ENCODE measurements at places on chromosomes 12 and 14.

GRCh38 chr12:88623777-88624548, 43.7 kb upstream of the KITLG start:
- DNase-seq: no peak

- no peak for DNase-seq
Measured at GRCh38 chr12:74602881-74603672, 65.4 kb downstream of the ATXN7L3B start.

- DNase-seq: no peak
Measured at GRCh38 chr12:109950625-109951024, 45.5 kb downstream of the GIT2 start.

GRCh38 chr12:104643819-104644669, 187.3 kb downstream of the CHST11 start:
- peak; percentile 6 for DNase-seq

DNA sequence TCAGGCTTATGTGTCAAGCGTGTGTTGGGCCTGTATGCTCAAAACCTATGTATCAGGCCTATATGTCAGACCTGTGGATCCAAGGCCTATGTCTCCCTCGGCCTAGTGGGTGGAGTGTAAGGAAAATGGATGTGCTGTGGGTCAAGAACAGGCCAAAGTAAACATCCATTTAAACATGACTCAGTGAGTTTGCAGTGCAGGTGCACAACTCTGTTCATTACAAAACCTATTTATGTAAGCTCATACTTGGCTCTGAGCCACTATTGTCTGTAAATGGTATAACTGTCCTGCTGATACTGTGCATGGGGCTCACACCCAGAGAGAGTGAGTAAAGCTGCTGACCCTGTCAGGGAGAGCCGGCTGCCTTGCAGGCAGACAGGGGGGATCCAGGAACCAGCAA, 249.7 kb upstream of the AVPR1A start:
- no peak for DNase-seq

- DNase-seq: peak; percentile 1
Measured at GRCh38 chr12:96617178-96617577, 127.8 kb downstream of the CFAP54 start.

GRCh38 chr12:56165369-56165768, 7.2 kb downstream of the MYL6 start:
- DNase-seq: no peak

GRCh38 chr12:14261096-14261495, 104.4 kb upstream of the ATF7IP start:
- no peak for DNase-seq

- DNase-seq: peak; percentile 76
Measured at GRCh38 chr12:45518291-45519235, 210.9 kb upstream of the ARID2 start.

- DNase-seq: peak; percentile 42
Measured at GRCh38 chr12:38921025-38921677, 15.8 kb upstream of the CPNE8 start.

DNA sequence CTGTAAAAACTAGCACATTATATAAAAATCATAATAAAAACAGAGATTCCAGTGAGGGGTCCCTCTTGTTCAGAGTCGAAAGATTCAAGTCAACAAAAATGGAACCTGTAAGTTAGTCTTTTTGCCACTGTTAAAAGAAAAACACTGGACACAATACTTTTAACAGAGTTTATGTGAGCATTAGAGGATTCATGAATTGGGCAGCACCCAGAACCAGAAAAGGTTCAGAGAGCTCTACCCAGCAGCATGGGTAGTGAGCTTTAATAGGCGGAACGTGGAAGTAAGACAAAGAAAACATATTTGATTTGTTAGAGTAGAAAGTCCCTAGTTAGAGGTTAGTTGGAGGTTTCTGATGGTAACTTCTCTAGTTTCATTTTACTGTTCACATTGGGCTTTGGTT, 476.8 kb downstream of the RGS6 start:
- no peak for DNase-seq

DNA sequence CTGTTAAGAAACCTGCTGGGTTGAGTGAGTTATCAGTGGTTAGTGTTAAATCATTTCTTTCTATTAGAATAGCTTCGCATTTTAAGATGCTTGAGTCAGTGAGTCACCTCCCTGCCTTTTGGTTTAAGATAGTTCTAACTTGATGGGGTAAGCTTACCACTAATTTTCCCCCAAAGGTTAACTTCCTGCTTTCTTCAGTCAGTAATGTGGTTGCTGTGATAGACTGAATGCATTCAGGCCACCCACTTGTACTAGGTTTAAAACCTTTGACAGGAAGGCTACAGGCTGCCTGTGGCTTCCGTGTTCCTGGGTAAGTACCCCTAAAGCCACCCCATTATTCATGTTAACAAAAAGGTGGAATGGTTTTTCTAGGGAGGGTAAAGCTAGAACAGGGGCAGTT, 25.3 kb downstream of the CLEC2A start:
- DNase-seq: peak; percentile 65

DNA sequence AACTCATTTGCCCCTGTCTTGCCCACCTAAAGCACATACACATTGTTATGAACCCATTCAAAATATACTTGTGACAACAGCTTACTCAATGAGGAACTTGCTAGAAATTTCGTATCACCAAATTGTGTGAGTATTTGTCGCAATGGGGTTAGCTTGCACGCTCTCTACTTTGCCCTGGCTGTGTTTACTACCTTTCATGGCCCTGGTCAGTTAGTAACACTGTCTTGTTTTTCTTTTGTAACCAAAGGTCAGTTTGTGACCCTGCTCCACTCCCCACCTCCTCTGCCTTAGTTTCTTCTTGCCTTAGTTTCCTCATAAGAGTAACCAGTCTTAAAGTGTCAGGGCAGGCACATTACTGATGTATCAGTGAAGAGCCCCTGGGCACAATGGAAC, 205.8 kb upstream of the EEA1 start:
- no peak for DNase-seq

- DNase-seq: no peak
Measured at GRCh38 chr12:115481141-115481540, 796.4 kb downstream of the MED13L start.

GRCh38 chr12:70648831-70649230, 11.6 kb upstream of the PTPRB start:
- no peak for DNase-seq

GRCh38 chr12:79360936-79361335, 329.8 kb downstream of the PAWR start:
- no peak for DNase-seq

- no peak for DNase-seq
Measured at GRCh38 chr12:15651371-15651770, 137.8 kb downstream of the EPS8 start.

DNA sequence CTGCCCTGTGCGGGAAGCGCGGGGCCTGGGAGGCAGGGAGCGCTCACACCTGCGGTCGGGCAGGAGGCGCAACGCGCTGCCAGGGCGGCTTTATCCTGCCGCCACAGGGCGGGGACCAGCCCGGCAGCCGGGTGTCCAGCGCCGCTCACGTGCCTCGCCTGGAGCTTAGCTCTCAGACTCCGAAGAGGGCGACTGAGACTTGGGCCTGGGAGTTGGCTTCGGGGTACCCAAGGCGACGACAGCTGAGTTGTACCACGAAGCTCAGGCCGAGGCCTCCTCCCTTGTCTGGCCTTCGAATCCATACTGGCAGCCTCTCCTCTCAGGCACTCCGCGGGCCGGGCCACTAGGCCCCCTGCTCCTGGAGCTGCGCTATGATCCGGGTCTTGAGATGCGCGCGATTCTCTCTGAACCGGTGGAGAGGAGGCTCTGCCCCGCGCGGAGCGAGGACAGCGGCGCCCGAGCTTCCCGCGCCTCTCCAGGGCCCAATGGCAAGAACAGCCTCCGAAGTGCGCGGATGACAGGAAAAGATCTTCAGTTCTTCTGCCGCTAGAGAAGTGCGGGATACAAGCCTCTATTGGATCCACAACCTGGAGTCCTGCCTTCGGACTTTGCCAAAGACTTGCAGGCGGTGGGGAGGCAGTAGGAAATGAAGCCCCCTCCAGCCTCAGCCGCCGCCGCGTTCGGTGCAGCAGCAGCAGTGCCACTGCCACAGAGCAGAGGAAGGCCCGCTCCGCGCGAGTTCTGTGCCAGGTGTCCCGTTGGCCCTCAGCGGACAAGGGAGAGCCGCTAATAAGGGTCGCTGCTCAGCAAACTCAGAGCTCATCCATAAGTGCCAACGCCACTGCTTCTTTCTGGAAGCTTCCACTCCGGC, 6.8 kb downstream of the SIX1 start:
- no peak for DNase-seq

- DNase-seq: no peak
Measured at GRCh38 chr14:101410126-101410525, 151.2 kb upstream of the DIO3 start.

GRCh38 chr12:91824991-91825390, 320.7 kb downstream of the BTG1 start:
- no peak for DNase-seq

DNA sequence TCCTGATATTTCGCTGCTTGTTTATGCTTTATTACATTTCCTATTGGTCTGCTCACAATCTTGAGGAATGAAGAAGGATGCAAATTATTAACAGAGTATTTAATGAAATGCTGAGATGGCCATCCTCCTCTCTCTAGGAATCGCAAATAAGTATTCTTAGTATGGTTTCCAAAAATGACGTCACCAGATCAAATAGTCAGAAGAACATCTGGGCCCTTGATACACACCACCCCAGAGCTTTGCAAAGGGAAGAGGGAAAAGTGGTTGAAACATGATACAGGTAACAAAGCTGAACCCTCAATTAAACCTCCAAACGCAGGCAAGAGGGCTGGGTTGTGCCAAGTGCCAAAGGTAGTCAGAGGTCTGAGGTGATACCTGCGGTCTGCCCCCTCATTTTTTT, 107.3 kb downstream of the BCL11B start:
- DNase-seq: no peak

GRCh38 chr12:3994500-3994899, 121.3 kb upstream of the PARP11 start:
- no peak for DNase-seq

- DNase-seq: no peak
Measured at GRCh38 chr12:19410211-19410610, 29.1 kb upstream of the AEBP2 start.

- peak; percentile 78 for DNase-seq
Measured at GRCh38 chr12:9669534-9669933, at the start of gene CLEC2D. Gene CLEC2D (plus strand): TSS chr12:9669713. CDS start chr12:9669735, 22 bp downstream.

- no peak for DNase-seq
Measured at GRCh38 chr12:71867131-71867530, 27.6 kb downstream of the TBC1D15 start.

DNA sequence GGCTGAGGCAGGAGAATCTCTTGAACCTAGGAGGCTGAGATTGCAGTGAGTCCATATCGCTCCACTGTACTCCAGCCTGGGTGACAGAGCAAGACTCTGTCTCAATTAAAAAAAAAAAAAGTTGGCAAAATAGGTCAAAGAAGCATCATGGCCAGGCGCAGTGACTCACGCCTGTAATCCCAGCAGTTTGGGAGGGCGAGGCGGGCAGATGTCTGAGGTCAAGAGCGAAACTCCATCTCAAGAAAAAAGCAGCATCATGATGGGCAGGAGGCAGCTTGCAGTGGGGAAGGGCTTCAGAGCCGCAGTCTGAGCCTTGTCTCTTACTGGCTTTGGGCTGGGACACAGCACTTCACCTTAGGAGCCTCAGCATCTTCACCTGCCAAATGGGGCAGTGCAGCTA, 21.4 kb downstream of the TEAD4 start:
- no peak for DNase-seq

DNA sequence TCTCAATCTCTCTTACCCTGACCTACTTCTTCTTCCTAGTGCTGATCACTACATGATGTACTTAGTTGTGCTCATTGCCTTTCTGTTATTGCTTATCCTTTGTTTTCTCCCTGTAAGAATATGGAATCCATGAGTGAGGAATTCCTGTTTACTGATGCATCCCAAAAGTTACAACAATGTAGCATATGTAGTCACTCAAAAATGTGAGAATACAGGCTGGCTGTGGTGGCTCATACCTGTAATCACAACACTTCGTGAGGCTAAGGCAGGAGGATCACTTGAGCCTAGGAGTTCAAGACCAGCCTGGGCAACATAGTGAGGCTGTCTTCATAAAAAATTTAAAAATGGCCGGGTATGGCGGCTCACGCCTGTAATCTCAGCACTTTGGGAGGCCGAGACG, 8.0 kb upstream of the WDR20 start:
- DNase-seq: no peak

GRCh38 chr14:80906946-80907345, 34.6 kb downstream of the CEP128 start:
- DNase-seq: no peak

DNA sequence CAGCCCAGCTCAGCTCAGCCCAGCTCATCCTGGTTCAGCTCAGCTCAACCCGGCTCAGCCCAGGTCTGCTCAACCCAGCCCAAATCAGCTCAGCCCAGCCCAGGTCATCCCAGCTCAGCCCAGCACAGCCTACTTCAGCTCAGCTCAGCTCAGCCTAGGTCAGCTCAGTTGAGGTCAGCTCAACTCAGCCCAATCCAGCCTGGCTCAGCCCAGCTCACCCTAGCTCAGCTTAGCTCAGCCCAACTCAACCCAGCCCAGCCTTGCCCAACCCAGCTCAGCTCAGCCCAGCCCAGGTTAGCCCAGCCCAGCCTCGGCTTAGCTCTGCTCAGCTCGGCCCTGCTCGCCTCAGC, 332.3 kb downstream of the TMEM121 start:
- DNase-seq: no peak

DNA sequence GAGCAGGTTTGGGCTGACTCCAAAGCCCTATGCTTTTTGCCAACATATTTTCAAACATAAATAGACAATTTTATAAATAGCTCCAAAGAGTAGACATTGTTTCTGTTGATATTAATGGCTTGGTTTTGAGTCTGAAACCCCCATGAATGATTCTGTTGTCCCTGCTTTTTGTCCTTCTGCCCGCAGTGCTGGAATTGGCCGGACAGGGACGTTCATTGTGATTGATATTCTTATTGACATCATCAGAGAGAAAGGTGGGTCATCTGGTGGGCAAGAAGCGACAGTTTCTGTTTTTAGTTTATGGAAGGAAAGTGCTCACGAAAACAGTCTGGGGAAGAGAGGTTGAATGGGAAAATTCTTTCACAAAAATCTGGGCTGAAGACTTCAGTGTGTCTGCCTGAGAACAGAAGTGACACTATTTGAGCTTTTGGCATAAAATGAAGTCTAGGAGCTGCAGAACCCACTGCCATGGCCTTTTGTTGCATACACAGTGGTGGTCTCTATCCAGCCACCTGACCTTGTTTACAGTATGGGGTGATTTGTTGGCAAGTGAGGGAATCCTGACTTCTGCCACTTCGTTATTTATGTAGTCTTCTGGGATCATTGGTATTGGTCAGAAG, 69.6 kb downstream of the PTPN11 start:
- DNase-seq: no peak

- no peak for DNase-seq
Measured at GRCh38 chr14:37855871-37856270, 260.4 kb downstream of the TTC6 start.

DNA sequence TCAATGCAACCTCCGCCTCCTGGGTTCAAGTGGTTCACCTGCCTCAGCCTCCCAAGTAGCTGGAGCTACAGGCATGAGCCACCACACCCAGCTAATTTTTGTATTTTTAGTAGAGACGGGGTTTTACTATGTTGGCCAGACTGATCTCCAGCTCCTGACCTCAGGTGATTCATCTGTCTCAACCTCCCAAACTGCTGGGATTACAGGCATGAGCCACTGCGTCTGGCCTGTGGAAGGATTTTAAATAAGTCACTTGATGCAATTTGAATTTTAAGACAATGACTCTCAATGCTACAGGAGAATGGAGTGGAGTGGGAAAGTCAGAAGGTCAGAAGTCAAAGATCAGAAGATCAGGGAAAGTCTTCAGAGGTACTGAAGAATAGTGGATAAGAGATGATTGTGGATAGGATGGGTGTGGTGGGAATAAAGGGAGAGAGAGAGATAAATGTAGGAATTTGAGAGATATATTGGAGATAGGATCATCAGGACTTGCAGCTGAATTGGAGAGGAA, 15.4 kb downstream of the TMEM52B start:
- DNase-seq: no peak

Data from CD4-positive, alpha-beta T cell treated with Interleukin-21 for 1 hour (primary cell).